Skeletal muscle cell (primary cell): ENCODE measurements at places on chromosomes 4 and X.

GRCh38 chr4:110669663-110670062 is 46.8 kb upstream of the PITX2 start:
- DNase-seq = peak; percentile 16

DNA sequence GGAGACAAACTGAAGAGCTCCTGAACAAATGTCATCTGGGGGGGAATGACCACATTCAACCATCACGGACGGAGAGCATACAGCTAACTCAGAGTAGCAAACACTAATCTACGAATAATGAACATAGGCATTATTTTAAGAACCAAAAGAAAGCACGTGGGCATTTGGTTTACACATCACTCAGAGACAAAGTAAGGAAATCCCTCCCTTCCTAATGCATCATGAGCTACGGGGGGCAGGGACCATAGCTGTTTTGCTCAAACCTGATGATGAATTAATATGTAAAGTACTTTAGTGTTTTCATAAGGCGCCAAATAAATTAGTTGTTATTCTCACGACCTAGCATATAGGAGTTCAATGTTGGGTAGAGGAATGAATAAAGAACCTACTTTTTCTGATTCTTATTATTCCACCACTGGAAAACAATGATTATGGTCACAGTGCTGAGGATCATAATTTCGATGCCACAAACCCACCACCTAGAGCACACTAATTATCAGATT is 11.7 kb upstream of the TMEM156 start:
- DNase-seq = no peak

DNA sequence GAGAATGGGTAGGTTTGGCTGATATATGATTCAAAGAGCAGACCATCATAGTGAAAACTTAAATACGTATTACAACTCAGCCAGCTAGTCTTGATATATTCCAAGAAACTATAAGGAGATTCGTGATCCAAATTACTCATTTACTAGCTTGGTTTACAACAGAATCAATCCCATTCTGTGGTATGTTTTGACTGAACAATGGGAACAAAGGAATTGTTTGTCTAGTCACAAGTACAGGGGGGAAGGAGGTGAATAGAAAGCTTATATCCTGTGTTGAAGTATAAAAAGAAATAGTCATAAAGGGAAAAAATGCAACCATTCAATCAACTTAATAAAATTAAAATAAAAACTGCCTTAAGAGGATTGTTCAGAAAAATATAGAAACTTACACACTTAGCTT is 17.0 kb downstream of the C4orf54 start:
- DNase-seq = no peak

GRCh38 chrX:153380691-153381090 is 20.5 kb downstream of the PNMA6E start:
- DNase-seq = no peak

GRCh38 chr4:113587640-113588275 is 173.8 kb downstream of the CAMK2D start:
- DNase-seq = no peak
